Calu3 (cell line): ENCODE measurements at places on chromosomes 4 and X. TPM values are rescaled to one million over a fixed set of nuclear protein-coding genes. Genes with fewer than 3 reads are reported as not detected.

DNA sequence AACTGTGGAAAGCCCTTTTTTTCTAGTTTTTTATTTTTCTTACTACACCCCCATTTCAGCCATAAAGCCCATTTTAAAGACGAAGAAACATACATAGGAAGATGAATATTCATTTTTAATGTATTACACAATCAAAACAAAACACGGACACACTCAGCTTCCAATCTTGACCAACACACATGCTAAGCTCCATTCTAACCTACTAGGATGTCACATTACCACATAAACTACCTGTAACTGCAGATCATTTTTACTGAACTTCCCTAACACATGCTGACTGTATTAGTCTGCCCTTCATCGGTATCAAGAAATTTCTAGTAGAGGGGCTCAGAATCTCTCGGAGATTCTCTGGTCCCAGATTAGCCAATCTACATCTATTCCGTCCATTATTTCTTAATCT lies 1.8 kb downstream of the CCNI start:
- H3K4me1 ChIP-seq = peaks cover 17% of the 10 kb centered on the region
- no peak overlapping the region for H3K27ac ChIP-seq
- DNase-seq = no peak
- no peak overlapping the region for H3K4me3 ChIP-seq

DNA sequence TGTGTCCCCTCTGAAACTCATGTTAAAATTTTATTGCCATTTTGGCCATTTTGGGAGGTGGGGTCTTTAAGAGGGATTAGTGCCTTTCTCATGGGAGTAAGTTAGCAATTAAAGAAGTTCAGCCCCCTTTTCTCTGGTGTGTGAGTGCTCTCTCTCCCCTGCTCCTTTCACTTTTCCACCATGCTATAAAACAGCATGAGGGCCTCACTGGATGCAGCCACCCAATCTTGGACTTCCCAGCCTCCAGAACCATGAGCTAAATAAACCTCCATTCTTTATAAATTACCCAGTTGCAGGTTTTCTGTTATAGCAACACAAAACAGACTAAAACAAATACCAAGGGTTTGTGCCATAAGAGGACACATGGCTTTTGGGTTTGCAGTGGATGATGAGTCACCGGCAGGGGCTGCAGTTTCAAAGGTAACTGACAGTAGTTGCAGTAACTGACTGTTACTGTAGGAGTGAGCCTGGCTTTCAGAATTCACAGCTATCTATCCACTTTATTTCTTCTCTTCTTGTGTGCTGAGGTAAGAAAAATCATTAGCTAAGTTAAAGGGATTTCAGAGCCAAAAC lies 121.5 kb downstream of the PPEF1 start:
- H3K4me1 ChIP-seq = no peaks in the 10 kb centered on the region
- H3K36me3 ChIP-seq = no peaks in the 10 kb centered on the region
- no peaks in the 10 kb centered on the region for H3K27me3 ChIP-seq
- DNase-seq = no peak

DNA sequence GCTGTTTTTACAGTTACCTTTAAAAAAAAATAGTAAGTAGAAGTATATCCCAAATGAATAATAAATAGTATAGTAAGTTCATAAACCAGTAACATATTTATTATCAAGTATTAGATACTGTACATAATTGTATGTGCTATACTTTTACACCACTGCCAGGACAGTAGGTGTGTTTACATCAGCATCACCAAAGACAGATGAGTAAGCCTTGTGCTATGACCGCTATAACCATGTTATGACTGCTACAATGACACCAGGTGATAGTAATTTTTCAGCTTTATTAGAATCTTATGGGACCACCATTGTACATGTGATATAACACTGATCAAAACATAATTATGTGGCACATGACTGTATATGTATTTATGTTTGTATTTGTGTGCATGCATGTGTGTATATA lies 27.3 kb downstream of the PABPC4L start:
- DNase-seq = no peak
- H3K4me3 ChIP-seq = no peak overlapping the region
- no peaks in the 10 kb centered on the region for H3K27me3 ChIP-seq

DNA sequence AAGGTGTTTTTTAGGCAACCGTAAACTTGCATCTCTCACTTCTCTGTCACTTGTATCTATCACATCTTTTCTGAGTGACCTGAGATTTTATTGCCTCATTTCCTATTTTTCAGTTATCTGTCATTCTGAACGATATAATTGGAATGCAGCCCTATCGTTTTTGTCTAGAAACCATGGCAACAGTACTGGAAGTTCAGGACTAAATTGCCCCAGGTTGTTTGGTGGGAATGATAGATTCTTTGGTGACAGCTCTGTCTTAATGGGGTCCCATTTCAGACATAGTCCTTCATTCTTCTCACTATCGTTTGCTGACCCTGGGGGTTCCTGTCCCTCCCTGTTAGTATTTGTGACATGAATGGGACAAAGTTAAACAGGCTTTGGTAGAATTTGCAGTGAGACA lies 267.7 kb upstream of the GALNT7 start:
- no peaks in the 10 kb centered on the region for H3K4me1 ChIP-seq
- no peak overlapping the region for H3K4me3 ChIP-seq
- no peaks in the 10 kb centered on the region for H3K36me3 ChIP-seq
- no peaks in the 10 kb centered on the region for H3K27me3 ChIP-seq

- H3K27me3 ChIP-seq = no peaks in the 10 kb centered on the region
- no peak for DNase-seq
- no peaks in the 10 kb centered on the region for H3K4me1 ChIP-seq
- H3K27ac ChIP-seq = no peak overlapping the region
- no peak overlapping the region for H3K4me3 ChIP-seq
Observed at GRCh38 chr4:75683482-75684155, 10.4 kb upstream of the G3BP2 start.

DNA sequence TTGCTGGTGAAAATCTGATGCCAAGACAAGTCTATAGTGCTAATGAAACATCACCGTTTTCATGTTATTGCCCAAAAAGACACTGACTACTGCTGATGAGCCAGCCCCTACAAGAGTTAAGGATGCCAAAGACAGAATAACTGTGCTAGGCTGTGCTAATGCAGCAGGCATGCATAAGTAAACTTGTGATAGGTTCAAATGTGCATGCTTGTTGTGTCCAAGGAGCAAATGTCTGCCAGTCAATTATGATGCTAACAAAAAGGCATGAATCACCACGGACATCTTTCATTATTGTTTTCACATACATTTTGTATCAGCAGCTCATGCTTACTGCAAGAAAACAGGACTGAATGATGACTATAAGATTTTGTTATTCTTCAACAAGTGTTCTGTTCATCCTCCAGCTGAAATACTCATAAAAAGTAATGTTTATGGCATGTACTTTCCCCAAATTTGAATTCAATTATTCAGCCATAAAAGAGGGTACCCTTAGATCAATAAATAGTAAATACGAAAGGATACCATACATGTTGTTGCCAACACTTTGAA lies 306.9 kb upstream of the ARSJ start:
- no peak overlapping the region for H3K4me3 ChIP-seq
- no peaks in the 10 kb centered on the region for H3K27me3 ChIP-seq
- H3K27ac ChIP-seq = no peak overlapping the region
- no peak for DNase-seq

DNA sequence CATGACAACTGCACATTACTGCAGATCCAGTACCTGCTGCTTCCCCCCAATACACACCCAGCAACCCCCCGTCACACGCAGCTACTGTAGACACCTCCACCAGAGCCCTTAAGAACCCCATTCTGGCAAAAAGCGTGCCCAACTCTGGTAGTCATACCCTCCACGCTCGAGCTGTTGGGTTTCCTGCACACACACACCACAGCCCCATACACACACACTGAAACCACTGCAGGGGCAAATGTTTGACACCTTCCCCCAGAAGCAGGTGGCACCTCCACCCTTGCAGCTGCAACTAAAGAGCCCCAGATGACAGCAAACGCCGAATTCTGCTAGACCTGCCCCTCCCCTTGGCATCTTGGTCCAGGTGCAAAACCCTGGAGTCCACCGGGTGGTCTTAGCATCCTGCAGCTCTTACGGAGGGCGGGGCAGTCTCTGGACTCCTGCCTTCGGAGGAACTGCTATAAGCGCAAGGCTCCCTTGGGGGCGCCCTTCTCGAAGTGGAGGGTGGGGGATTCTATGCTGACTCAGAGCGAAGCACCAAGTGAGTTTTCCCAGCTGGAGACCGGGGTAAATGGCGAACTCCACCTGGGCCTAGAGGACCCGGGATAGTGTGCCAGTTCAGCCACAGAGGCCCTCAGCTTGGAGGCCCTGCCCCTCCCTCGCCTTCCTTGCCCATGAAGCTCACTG lies 1.5 kb downstream of the FRMPD3 start:
- DNase-seq = no peak
- peak overlapping the region; percentile 15 for H3K27ac ChIP-seq
- peaks cover 16% of the 10 kb centered on the region for H3K4me1 ChIP-seq
- H3K4me3 ChIP-seq = peak overlapping the region; percentile 64
- H3K27me3 ChIP-seq = peaks cover 37% of the 10 kb centered on the region
- peaks cover 12% of the 10 kb centered on the region for H3K36me3 ChIP-seq

GCNA gene
- total RNA-seq = 8.1 and 10.2 TPM in 2 replicates

XAGE1B gene
- not detected in 2 replicates for total RNA-seq

DNA sequence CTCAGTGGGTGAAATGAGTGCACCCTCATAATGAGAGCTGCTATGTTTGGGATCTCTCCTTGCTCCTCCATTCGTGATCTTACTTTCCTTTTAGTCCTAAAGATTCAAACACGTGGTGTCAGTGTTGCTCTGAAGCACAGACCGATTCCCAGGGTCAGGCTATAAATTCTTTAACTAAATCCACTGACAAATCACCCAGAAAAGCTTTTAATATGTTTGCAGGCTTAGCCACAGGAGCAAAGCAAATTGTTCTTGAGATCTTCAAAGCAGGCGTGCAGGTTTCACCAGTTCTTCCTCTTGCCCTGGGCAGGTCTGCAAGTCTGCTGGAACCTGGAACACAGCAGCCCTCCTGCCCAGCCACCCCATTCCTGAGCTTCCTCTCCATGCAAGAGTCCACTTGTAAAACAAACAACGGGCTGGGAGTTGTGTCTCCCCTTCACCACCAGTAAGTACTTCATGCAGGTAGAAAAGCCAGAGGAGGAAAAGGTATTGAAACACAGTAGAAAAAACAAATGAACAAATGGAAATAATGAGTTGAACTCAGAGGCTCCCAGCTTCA lies 70.1 kb upstream of the ENPP6 start:
- H3K27me3 ChIP-seq = no peaks in the 10 kb centered on the region
- H3K4me3 ChIP-seq = peak overlapping the region; percentile 62
- H3K4me1 ChIP-seq = peaks cover 22% of the 10 kb centered on the region
- peaks cover 11% of the 10 kb centered on the region for H3K36me3 ChIP-seq

PLXNA3 gene
- total RNA-seq = 74.0 and 82.6 TPM in 2 replicates

IL15 gene
- total RNA-seq = 4.4 and 4.6 TPM in 2 replicates

LDB2 gene
- total RNA-seq = not detected in 2 replicates

DNA sequence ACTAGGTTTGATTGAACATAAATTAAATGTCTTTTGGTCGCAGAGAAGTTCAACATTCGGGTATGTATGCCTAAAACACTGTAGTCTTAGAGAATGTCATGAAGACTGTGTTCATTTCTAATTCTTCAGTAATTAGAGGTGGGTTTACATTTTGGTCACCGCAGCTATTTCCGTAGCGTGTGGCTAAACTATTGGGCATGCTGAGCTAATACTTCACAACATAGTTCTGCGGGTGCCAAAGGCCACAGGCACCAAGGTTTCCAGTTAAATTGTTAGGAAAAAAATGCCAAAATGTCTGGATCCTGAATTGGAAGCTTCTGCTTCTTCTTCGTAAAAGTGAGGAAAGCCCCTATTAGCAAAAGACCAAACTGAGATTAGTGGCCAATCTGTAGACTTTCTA lies 25.1 kb downstream of the SMIM31 start:
- H3K4me1 ChIP-seq = no peaks in the 10 kb centered on the region
- no peak overlapping the region for H3K4me3 ChIP-seq
- no peaks in the 10 kb centered on the region for H3K36me3 ChIP-seq
- H3K27me3 ChIP-seq = no peaks in the 10 kb centered on the region
- DNase-seq = no peak

DNA sequence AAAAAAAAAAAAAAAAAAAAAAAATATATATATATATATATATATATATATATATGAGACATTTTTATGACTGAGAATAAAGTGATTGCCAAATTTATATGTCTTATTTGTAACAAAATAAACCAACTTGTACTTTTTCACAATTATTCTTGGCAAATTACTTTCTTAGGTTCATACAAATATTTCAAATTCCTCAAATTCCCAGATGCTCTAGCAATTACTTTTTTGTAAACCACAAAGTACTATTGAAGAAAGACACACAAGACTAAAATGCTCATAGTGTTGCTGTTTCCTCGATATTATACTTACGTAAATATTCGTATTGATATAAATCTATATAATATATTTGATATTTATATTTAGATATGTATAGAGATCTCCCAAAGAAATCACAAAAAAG lies 390.0 kb downstream of the FAT4 start:
- no peaks in the 10 kb centered on the region for H3K36me3 ChIP-seq
- H3K4me3 ChIP-seq = no peak overlapping the region
- H3K4me1 ChIP-seq = no peaks in the 10 kb centered on the region

DNA sequence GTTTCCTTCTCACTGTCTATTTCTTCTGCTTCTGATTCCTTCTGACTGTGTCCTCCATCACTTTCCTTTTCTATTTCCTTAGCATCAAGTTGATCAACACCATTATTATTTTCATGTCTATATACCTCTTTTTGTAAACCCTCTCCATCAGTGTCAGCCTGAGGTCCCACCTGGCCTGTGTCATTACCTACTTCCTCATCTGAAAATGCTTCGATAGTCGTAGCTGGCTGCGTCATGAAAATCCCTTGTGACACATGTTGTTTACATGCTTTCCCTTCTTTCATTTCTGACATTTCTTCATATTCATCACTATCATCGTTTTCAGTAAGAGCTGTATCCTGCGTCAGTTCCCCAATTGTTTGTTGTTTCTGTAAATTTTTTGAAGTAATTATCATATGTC lies 39.6 kb downstream of the RPGR start:
- DNase-seq = no peak
- no peaks in the 10 kb centered on the region for H3K4me1 ChIP-seq
- H3K36me3 ChIP-seq = no peaks in the 10 kb centered on the region
- no peaks in the 10 kb centered on the region for H3K27me3 ChIP-seq

DNA sequence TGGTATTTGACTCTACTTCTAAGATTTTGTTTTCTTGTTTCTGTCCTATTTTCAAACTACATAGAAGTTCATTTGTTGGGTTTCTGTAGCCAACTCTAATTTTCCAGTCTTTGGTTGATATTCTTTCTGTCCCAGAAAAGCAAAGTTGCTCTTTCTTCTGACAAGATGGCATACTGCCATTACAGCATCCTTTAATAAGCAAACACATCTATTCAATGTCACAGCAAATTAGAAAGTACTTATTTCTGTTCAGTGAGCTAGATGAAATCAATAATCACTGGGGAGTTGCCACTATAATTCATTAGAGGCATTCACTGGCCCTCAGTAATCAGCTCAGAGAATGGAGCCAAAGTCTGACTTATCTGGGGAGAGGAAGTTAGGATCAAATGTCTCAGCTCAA lies 1258.0 kb upstream of the IGFBP7 start:
- H3K27me3 ChIP-seq = no peaks in the 10 kb centered on the region
- H3K36me3 ChIP-seq = no peaks in the 10 kb centered on the region
- H3K4me1 ChIP-seq = no peaks in the 10 kb centered on the region
- H3K27ac ChIP-seq = no peak overlapping the region
